ENCODE measurements at places on chromosomes 12 and 14. TPM values are rescaled to one million over a fixed set of nuclear protein-coding genes. Genes with fewer than 3 reads are reported as not detected.
A peak's percentile ranks its signal among the peaks of the same experiment; 100 is the strongest.

The PLXNC1 gene
- total RNA-seq: 10.4 TPM

The SLC6A12 gene
- not detected for total RNA-seq

The KRT79 gene
- total RNA-seq: 0.23 TPM

The CELA1 gene
- total RNA-seq: not detected

The DTD2 gene
- 14.7 TPM for total RNA-seq

- H3K4me3 ChIP-seq: no peak overlapping the region
- H3K27ac ChIP-seq: no peak overlapping the region
- H3K27me3 ChIP-seq: no peaks in the 10 kb centered on the region
- no peak for DNase-seq
- H3K4me1 ChIP-seq: no peaks in the 10 kb centered on the region
These were observed 32.3 kb downstream of the MEG3 start for GRCh38 chr14:100857923-100858837.

GRCh38 chr14:69153873-69154270 is 953 bp upstream of the DCAF5 start:
- peaks cover 27% of the 10 kb centered on the region for H3K27me3 ChIP-seq
- no peak for DNase-seq
- peaks cover 11% of the 10 kb centered on the region for H3K36me3 ChIP-seq
- H3K4me1 ChIP-seq: peaks cover 23% of the 10 kb centered on the region
- H3K27ac ChIP-seq: peak overlapping the region; percentile 84
- H3K4me3 ChIP-seq: peak overlapping the region; percentile 83

GRCh38 chr12:130827432-130827831 is 11.6 kb downstream of the STX2 start:
- peaks cover 15% of the 10 kb centered on the region for H3K4me1 ChIP-seq
- H3K4me3 ChIP-seq: no peak overlapping the region
- no peak for DNase-seq

DNA sequence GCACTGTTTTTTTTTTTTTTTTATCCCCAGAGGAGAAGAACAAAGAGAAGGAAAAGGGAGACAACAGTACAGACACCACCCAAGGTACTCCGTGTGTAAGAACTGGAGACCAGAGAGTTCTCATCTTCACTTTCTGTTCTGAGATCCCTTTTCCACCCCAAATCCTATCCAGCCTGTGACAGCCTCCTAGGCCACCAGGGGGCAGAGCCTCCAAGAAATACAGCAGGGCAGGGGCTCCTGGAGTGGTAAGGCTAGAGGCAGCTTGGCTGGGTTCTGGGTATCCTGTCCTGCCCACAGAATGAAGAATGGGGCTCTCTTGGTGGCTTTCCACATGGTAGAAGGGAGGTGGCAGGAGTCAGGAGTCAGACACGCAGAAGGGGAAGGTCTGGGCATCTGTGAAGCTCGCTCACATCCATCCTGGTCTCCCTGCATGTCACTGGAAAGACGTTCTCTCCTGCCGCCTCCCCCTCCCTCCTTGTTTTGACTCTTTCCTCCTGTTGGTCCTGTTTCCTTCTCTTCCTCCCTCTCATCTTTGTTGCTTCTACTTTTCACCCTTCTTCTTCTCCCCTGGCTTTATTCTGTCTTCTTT is 12.0 kb downstream of the CLSTN3 start:
- H3K4me3 ChIP-seq: no peak overlapping the region
- peak overlapping the region; percentile 2 for H3K27ac ChIP-seq
- H3K4me1 ChIP-seq: peaks cover 6% of the 10 kb centered on the region

- no peak for DNase-seq
- no peaks in the 10 kb centered on the region for H3K4me1 ChIP-seq
- H3K4me3 ChIP-seq: no peak overlapping the region
- no peaks in the 10 kb centered on the region for H3K27me3 ChIP-seq
These were observed 78.6 kb upstream of the PAWR start for GRCh38 chr12:79769189-79769859.

DNA sequence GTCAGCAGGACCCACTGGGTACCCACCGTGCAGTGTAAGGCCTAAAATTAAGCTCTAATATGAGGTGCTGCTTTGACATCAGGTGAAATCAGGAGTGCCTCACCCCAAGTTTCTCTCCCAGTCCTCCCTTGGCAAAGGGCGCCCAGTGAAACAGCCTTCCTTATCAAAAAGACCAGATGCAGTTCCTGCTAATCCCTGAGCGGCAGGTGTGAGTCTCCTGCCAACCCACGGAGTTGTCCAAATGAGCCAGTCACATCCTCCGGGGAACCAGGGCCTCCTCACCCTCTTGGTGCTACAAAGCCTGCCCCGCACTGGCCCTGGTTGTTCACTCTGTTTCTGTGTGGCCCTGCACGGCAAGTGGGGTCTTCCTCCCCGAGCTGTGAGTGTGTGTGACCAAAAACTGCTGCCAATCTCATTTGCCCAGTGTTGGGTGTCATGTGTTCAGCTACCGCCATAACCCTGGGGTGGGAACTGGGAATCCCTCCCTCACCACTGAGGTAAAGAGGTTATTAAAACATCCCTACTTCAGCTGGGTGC is 20.2 kb upstream of the P2RX4 start:
- H3K27me3 ChIP-seq: no peaks in the 10 kb centered on the region
- no peak for DNase-seq
- H3K4me3 ChIP-seq: no peak overlapping the region
- peaks cover 2% of the 10 kb centered on the region for H3K4me1 ChIP-seq
- H3K36me3 ChIP-seq: peaks cover 5% of the 10 kb centered on the region

DNA sequence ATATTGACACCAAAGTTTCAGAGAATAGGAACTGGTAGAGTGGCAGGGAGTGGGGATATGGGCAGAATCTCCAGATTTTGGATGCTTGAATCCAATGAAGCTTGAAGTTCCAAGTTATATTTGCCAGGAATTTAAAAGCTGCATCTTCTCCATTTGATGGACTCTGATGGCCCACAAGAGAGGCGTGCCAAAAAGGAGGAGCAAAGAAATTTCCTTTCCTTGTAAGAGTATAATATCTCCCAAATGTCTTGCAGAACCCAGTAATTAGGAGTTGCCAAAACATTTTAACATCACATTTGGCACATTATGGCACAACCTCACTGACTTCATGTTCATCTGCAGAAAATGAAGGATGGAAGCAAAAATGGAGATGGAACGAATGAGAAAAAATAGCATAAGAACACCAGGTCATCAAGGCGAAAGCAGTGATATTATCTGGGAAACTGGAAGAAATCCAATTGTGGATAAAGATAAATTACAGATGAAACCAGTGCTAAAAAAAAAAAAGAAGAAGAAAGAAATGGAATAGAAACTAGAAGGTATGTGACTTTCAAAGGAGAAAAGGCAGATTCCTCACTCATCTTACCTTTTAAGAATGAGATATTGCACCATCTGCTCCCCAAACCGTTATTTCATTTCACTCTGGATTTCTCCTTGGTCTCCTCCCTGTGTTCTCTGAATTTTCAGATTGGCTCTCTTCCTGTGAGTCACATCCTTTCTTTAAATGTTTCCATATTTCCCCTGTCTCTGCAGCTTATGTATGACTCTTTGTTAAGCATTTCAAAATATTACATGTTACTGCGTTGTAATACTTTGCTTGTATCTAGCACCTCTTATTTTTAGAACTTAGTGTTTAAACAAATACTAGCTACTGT is 13.5 kb upstream of the FLRT2 start:
- H3K4me3 ChIP-seq: no peak overlapping the region
- no peak for DNase-seq
- no peak overlapping the region for H3K27ac ChIP-seq
- H3K36me3 ChIP-seq: no peaks in the 10 kb centered on the region
- no peaks in the 10 kb centered on the region for H3K27me3 ChIP-seq

GRCh38 chr12:104865080-104865479 is 93.0 kb downstream of the SLC41A2 start:
- no peak overlapping the region for H3K27ac ChIP-seq
- H3K36me3 ChIP-seq: no peaks in the 10 kb centered on the region
- no peak overlapping the region for H3K4me3 ChIP-seq
- peaks cover 12% of the 10 kb centered on the region for H3K4me1 ChIP-seq
- no peak for DNase-seq

- no peaks in the 10 kb centered on the region for H3K36me3 ChIP-seq
- no peak overlapping the region for H3K27ac ChIP-seq
- H3K4me3 ChIP-seq: no peak overlapping the region
These were observed 222.4 kb downstream of the GLT1D1 start for GRCh38 chr12:129075460-129076208.

DNA sequence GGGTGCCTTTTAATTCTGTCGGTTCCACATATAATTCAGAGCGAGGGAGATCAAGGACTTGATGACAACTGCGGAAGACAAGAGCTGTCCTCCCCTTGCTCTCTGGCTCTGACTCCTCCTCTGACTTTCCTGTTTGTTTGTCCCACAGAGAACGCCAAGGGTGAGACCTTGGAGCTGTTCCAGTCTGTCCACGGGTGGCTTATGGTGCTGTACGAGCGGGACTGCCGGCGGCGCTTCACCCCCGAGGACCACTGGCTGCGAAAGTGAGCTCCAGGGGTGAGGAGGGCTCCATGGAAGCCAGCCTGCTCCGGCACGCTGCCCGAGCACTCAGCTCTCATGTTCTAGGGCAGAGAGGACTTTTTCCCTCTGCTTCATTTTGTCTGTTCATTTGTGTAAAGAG is 32.8 kb downstream of the UBE3B start:
- DNase-seq: no peak
- H3K36me3 ChIP-seq: peaks cover 15% of the 10 kb centered on the region
- no peaks in the 10 kb centered on the region for H3K4me1 ChIP-seq

GRCh38 chr12:5783289-5783920 is 161.7 kb downstream of the ANO2 start:
- no peak overlapping the region for H3K4me3 ChIP-seq
- no peaks in the 10 kb centered on the region for H3K4me1 ChIP-seq
- no peaks in the 10 kb centered on the region for H3K36me3 ChIP-seq
- peaks cover 6% of the 10 kb centered on the region for H3K27me3 ChIP-seq

- H3K27ac ChIP-seq: no peak overlapping the region
- H3K36me3 ChIP-seq: no peaks in the 10 kb centered on the region
- no peak overlapping the region for H3K4me3 ChIP-seq
- no peak for DNase-seq
- H3K4me1 ChIP-seq: no peaks in the 10 kb centered on the region
These were observed 122.0 kb upstream of the SEL1L start for GRCh38 chr14:81655423-81656314.

DNA sequence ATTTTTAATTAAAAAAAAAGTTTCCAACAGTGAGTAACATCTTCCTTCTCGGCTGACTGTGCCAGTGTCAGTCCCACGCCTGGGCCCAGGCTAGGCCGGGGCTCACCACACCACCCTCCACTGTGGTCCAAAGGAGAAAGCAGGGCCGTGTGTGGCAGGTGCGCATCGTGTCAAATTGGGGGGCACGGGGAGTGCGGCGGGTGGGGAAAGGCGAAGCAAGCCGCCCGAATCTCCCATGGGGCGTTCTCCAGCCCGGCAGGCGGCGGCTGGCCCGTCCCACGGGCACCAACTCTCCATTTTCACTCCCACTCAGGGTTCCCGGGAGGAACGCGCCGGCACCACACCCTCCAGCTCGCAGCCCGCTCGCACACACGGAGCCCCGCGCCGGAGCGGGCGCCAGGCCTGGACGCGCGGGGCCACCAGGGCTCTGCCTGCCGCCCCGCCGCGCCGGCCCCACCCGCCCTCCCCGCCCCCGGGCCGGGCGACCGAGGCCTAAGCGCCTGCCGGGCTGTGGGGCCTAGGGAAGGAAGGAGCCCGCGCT is 604 bp downstream of the EEA1 start:
- H3K27ac ChIP-seq: peak overlapping the region; percentile 86
- H3K4me3 ChIP-seq: peak overlapping the region; percentile 77
- peaks cover 2% of the 10 kb centered on the region for H3K27me3 ChIP-seq
- peaks cover 23% of the 10 kb centered on the region for H3K4me1 ChIP-seq
- H3K36me3 ChIP-seq: peaks cover 8% of the 10 kb centered on the region

- no peak for DNase-seq
- no peaks in the 10 kb centered on the region for H3K36me3 ChIP-seq
- H3K4me1 ChIP-seq: no peaks in the 10 kb centered on the region
- no peaks in the 10 kb centered on the region for H3K27me3 ChIP-seq
These were observed 12.6 kb downstream of the SLC25A29 start for GRCh38 chr14:100293497-100294212.

GRCh38 chr14:98347686-98348085 is 924.3 kb downstream of the BCL11B start:
- H3K27me3 ChIP-seq: no peaks in the 10 kb centered on the region
- H3K27ac ChIP-seq: no peak overlapping the region
- H3K36me3 ChIP-seq: no peaks in the 10 kb centered on the region
- H3K4me1 ChIP-seq: no peaks in the 10 kb centered on the region
- DNase-seq: no peak
- no peak overlapping the region for H3K4me3 ChIP-seq

DNA sequence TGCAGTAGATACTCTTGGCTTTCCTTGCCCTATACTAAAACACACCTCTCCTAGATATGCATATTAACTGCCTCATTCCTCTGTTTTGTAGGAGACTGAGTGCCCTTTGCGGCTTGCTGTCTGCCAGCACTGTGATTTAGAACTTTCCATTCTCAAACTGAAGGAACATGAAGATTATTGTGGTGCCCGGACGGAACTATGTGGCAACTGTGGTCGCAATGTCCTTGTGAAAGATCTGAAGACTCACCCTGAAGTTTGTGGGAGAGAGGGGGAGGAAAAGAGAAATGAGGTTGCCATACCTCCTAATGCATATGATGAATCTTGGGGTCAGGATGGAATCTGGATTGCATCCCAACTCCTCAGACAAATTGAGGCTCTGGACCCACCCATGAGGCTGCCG is 15.4 kb downstream of the TRAFD1 start:
- peak; percentile 19 for DNase-seq
- no peaks in the 10 kb centered on the region for H3K27me3 ChIP-seq
- H3K4me1 ChIP-seq: no peaks in the 10 kb centered on the region
- no peak overlapping the region for H3K27ac ChIP-seq

DNA sequence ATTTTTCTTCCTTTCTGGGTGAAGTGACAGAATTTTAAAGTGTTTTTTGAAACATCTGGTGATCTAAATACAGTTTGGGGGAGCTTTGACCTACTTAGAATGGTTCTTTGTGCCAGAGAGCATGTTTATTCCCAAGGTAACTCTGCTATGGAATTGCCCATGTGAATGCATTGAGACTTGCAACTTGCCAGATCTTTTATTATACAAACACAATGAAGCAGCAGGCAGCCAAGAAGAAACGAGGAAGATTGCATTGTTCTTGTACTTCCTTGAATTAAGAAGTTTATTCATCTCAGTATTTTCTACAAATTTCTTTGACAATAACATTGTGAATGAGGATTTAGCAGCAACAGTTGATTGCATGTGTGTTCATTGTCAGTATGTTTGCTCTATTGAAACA is 55.5 kb downstream of the FGD4 start:
- no peaks in the 10 kb centered on the region for H3K36me3 ChIP-seq
- no peaks in the 10 kb centered on the region for H3K4me1 ChIP-seq
- no peak overlapping the region for H3K4me3 ChIP-seq
- H3K27me3 ChIP-seq: peaks cover 4% of the 10 kb centered on the region
- no peak overlapping the region for H3K27ac ChIP-seq
- no peak for DNase-seq

GRCh38 chr14:59897757-59898383 is 22.1 kb upstream of the LRRC9 start:
- no peak overlapping the region for H3K4me3 ChIP-seq
- no peak overlapping the region for H3K27ac ChIP-seq
- H3K4me1 ChIP-seq: no peaks in the 10 kb centered on the region
- no peak for DNase-seq
- H3K27me3 ChIP-seq: peaks cover 18% of the 10 kb centered on the region

GRCh38 chr14:104090071-104090748 is 4.7 kb downstream of the ASPG start:
- no peak for DNase-seq
- H3K4me1 ChIP-seq: no peaks in the 10 kb centered on the region
- H3K4me3 ChIP-seq: no peak overlapping the region
- H3K36me3 ChIP-seq: no peaks in the 10 kb centered on the region

- H3K27me3 ChIP-seq: no peaks in the 10 kb centered on the region
- no peak for DNase-seq
- H3K4me3 ChIP-seq: no peak overlapping the region
These were observed 4.0 kb downstream of the TMEM116 start for GRCh38 chr12:112008918-112009317.

- no peaks in the 10 kb centered on the region for H3K4me1 ChIP-seq
- H3K27me3 ChIP-seq: no peaks in the 10 kb centered on the region
- H3K36me3 ChIP-seq: no peaks in the 10 kb centered on the region
- H3K27ac ChIP-seq: no peak overlapping the region
- H3K4me3 ChIP-seq: no peak overlapping the region
These were observed 205.3 kb downstream of the SSPN start for GRCh38 chr12:26400627-26401026.

Measured in activated CD8-positive, alpha-beta memory T cell treated with anti-CD3 and anti-CD28 coated beads, Interleukin-2, amount 10 ng/mL, durations not matched to agents 7 days and 5 days (primary cell).